ENCODE measurements at places on chromosomes 7 and 10.

GRCh38 chr7:41979834-41980307 lies 257.1 kb downstream of the GLI3 start:
- DNase-seq = no peak

GRCh38 chr10:130171196-130171595 lies 35.0 kb downstream of the GLRX3 start:
- peak; percentile 65 for DNase-seq

- no peak for DNase-seq
Measured at GRCh38 chr7:150430465-150431085, 19.9 kb upstream of the GIMAP8 start.

DNA sequence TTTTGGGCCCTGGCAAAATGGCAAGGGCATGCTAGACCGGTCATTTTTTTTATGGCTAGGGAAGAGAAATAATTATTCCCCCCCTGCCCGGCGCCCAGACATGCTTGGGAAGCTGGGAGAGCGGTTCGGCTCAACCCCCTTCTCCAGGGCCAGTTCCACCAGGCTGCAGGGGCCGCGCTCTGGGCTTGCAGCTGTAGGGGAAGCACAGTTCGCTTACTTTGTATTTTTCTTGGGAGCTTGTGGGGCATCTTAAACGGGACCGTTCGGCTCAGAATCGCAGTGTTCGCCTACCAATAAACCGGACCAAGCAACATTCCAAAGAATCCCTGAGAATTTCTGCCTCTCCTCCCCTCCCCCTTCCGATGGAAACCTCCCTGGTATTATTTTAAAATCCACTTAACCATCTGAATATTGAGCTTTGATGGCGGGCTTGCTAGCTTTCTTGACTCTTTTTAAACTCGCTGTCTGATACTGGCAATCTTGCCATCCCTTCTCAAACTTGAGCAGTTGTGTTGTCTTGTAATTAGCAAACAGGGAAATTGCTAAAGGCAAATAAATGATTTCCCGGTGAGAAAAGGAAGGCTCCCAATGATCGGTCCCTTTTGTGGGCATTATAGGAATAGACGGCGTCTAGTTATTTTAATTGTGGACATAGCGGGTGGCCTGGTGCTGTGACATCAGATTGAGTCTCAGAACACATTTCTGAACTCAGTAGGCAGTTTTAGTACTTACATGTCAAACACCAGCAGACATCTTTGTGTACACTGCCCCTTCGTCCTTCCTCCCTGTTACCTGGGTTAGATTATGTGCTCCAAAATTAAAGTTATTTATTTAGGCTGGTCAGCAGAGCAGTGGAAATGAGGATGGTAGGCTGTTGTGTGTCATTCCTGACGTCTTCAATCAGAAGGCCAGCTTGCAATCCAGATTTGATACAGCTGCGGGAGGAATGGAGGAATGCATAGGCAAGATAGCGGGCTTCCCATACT lies 3.4 kb downstream of the TCF7L2 start:
- DNase-seq = no peak

- no peak for DNase-seq
Measured at GRCh38 chr10:43141421-43141820, 3.2 kb downstream of the CSGALNACT2 start.

Measured in CD4-positive, alpha-beta memory T cell (primary cell).